Fibroblast of skin of abdomen (primary cell): ENCODE measurements at places on chromosomes 12 and 14.

- DNase-seq: peak; percentile 13
Observed at GRCh38 chr14:50601394-50601793, 41.4 kb downstream of the ATL1 start.

- peak; percentile 94 for DNase-seq
Observed at GRCh38 chr12:122072031-122072970, 6.3 kb upstream of the MLXIP start.

- no peak for DNase-seq
Observed at GRCh38 chr14:90402016-90402415, 5.2 kb downstream of the CALM1 start.

- no peak for DNase-seq
Observed at GRCh38 chr12:8648576-8649205, 13.9 kb downstream of the MFAP5 start.

GRCh38 chr12:49017891-49018260 is 700 bp downstream of the PRKAG1 start:
- peak; percentile 49 for DNase-seq

DNA sequence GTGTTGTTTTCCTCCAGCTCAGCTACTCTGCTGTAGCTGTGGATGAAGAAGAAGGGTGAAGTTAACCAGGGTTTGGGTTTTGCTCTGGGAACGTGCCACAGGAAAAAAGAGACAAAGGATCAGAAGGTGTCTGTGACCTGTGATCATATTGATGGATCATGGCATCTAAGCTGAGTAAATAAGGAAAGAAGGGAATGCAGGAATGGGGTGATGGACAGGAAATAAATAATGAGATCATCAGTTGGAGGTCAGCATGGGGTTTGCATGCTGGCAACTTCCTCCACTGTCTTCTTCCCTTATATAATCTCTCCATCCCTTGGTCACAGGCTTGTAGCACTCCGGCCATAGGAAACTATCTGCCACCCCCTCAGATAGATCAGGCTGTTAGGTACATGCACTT is 430.3 kb upstream of the PDE3A start:
- no peak for DNase-seq

DNA sequence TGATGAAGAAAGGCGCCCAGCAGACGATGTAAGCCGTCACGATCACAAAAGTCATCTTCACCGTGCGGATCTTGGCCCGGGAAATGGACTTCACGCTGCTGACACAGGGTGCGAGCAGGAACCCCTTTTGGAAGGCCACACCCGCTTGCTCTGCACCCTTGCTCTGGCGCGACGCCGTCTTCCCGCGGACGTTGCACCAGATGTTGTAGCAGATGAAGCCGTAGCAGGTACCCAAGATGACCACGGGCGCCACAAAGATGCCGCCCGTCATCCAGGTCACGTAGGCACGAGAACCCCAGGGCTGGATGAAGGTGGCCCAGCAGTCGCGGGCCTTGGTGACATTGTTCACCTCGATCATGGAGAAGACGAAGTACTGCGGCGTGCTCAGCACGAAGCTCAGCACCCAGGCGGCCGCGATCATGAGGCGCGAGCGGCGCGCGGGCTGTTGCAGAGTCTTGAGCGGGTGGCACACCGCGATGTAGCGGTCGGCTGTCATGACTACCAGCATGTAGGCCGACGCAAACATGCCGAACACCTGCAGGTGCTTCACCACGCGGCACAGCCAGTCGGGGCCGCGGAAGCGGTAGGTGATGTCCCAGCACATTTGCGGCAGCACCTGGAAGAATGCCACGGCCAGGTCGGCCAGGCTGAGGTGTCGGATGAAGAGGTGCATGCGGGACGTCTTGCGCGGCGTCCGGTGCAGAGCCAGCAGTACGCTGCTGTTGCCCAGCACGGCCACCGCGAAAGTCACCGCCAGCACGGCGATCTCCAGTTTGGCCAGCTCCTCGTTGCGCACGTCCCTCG is 890 bp downstream of the AVPR1A start:
- DNase-seq: no peak

DNA sequence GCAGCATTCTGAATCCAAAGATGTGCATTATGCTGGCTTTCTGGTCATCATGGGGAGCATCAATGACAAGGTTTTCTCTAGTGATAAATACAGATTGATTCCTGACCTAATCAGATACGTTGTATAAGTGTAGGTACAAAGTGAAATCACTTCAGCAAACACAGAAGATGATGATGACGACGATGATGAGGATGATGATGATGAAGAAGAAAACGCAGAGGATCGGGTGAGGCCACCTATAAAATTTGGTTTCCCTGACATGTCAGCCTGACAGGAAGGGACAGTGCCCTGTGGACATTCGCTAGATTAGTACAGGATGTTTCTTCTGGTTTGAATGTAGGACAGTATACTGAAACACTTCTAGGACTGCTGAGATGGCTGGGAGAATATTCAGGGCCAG is 20.2 kb downstream of the RNF34 start:
- DNase-seq: no peak

DNA sequence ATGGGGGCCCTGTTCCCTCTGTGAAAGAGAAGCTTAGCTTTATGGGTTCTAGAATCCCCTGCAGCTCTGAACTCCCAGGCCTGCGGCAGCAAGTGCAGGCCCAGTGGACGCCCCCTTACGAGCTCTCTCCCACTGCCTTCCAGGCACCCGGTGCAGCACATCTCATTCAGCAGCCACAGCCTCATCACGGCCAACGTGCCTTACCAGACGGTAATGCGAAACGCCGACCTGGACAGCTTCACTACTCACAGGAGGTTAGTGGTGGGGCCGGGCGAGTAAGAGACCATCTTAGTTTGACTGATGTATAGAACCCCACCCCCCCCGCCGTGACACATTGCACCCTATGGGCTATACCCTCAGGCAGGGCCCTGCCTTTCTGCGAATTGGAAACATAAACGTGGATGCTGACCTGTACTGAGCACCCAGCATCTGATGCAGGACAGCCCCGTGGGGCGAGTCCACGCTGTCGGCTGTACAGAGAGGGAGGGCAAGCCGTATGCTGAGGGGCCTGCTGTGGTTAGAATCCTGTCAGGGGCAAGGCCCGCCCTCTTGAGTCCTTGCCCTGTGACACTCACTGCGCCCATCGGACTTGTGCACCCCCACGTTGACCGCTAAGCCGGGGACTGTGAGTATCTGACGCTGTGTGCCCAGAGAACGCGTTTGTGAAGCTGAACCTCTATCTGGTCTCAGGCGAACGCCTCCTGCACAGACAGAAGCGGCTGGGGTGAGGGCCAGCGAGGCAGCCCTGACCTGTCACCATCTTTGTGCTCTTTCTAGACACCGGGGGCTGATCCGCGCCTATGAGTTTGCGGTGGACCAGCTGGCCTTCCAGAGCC is 71.7 kb downstream of the TESC start:
- no peak for DNase-seq

- no peak for DNase-seq
Observed at GRCh38 chr12:82774666-82775065, 88.0 kb downstream of the TMTC2 start.

DNA sequence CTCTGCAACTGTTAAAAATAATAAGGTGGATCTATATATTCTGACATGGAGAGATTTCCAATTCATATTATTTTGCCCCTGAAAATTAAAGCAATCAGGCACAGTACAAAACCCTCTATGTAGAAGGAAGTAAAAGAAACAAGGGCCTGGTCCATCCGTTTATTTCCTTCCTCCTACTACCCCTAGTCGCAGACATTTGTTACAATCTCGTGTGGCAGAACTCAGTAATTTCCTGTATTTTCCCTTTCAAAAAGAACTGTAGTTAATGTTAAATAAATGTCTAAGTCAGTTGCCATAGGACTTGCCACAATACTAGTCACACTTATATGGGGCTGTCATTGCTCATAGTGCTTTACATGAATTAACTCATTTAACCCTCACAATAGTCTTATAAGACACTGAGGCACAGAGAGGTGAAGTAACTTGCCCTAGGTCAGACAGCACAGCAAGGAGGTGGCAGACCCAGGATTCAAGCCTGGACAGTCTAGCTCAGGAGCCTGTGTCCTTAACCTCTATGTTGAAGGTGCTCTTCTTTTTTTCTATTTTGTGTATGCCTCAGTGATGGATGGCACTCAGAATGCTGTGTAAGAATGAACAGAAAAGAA is 24.2 kb downstream of the NINJ2 start:
- DNase-seq: no peak

- DNase-seq: no peak
Observed at GRCh38 chr12:75207338-75208083, 2.1 kb downstream of the KCNC2 start.

DNA sequence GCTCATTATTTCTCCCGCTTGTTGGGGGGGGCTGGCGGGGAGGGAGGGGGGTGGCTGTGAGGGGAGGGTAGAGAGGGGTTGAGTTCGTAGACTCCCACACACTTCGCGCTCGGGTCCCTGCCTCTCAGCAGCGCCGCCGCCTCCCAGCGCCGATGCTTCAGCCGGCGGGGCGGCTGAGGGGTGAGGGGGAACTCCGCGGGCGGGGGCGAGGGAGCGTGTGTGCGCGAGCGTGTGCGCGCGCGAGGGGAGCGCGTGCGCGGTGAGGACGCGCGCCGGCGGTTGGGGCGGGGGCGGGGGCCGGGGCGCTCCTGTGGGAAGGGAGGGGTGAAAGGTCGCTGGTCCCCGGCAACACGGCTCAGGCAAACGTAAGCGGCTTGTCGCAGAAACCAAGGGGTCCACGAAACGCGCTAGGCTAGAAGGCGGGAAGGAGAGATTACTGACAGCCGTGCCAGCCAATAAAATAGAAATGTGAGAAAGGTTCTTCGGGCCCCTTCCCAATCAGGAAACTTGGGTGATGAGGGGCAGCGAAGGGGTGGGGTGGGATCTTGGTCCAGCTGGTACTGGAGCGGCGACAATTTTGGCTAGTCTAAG is 343 bp upstream of the NOVA1 start:
- peak; percentile 93 for DNase-seq

GRCh38 chr12:16221776-16222175 is 55.7 kb downstream of the SLC15A5 start:
- no peak for DNase-seq

DNA sequence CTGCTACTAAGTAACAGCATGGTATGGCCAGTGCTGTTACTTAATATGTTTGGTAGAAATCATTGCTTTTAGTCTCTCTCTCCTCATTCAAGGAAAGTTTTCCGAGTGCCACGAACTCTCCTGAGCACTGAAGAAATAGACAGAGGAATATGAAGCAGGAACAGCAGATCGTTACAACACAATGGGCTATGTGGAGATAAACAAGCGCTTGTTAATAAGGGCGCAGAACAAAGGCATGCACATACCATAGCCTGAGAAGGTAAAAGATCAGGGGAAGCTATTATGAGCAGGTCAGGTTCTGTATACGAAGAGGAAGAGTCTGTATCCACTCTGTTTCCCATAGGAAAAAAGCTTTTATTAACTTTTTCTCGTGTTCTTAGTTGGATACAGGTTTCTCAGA is 156.2 kb upstream of the CPNE8 start:
- DNase-seq: no peak

GRCh38 chr14:77485901-77486678 is 12.5 kb downstream of the ISM2 start:
- peak; percentile 66 for DNase-seq

DNA sequence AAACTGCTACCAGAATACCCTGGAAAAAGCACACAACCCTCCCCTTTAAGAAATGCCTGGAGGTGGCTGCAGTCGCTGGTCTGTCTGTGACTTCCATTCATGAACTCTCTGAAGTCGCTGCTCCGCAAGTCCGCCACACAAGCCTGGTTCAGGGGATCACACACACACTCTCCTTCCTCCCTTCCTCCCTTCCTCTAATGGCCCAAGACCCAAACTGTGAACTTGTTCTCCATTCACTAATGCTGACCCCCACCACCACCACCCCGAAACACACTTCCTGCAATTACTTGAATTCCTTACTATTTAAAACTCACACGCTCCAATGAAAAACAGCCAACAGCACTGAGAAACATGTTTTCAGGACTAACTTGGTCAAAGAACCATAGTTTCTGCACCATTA is 1.0 kb upstream of the LMO3 start:
- no peak for DNase-seq

DNA sequence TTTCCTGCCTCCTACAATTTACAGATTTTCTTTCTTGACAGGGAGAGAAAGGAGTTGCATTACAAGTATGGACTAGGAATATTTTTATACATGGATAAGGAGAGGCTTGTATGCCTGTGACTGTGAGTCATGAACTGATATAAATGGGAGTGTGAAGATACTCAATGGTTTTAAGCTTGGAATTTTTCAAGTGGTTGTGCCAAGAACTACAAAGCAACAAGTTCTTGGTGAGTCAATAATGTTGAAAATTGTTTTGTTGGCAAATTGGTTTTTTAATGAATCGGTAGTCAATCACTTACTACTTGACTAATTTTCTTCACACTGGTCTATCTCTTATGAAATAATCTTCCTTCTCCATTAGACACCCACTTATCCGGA is 58.9 kb upstream of the HMGA2 start:
- DNase-seq: peak; percentile 75

DNA sequence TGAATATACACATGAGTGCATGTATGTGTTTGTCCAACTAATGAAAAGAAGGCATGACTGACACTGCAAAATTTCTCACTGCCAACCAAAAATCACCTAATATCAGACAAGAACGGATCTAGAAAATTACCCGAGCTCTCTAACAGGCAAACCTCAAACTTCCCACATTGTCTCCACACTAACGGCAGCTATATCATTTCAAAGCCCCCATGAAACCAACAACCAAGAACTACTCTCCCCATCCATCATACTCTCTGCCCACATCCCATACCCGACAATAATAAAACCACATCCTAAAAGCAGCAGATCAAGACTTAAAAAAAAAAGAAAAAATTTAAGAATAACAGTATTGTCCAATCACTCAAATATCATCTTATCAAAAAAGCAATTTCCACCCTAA is 227.1 kb downstream of the CEP128 start:
- no peak for DNase-seq

GRCh38 chr12:109016016-109016415 is 4.9 kb downstream of the SVOP start:
- no peak for DNase-seq

DNA sequence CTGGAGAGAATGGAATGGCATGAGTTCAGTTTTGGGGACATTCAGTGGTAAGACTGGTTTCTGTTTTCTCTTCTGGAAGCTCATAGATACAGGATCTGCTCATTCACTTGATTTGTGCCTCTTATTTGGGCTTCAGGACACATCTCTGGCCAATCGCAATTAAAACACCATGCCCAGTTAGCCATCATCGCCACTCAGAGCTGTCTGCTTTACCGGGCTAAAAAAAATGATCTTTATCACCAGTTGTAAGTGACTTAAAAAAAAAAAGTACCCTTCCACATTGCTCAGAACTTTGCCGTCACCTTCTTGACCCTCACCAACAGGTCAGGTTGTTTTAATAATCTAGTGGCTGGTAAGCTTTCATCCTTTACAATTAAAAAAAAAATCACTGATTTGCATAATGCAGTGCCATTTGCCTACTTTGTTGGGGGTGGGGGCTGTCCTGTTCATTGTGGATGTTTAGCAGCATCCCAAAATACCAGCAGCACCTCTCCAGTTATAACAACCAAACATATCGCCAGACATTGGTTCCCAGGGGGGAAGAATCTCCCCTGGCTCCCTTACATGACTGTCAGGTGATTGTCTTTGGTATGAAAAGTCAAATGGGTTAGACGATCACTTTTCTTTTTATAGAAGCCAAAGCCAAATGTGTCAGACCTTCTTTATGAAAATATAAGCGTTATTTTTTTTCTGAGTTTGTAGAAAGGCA is 150.1 kb downstream of the PRKCH start:
- DNase-seq: no peak

GRCh38 chr14:102573591-102574046 is 18.8 kb upstream of the RCOR1 start:
- DNase-seq: no peak

GRCh38 chr12:55818886-55819285 is 1.0 kb downstream of the ORMDL2 start:
- peak; percentile 60 for DNase-seq

GRCh38 chr12:53726341-53726740 is 911 bp downstream of the CALCOCO1 start:
- no peak for DNase-seq

GRCh38 chr12:25155022-25155576 is 39.9 kb downstream of the DNAI7 start:
- DNase-seq: peak; percentile 35
